Stimulated activated CD8-positive, alpha-beta memory T cell treated with anti-CD3 and anti-CD28 coated beads, Interleukin-7, amount 100 ng/mL, for 1 hour (primary cell): ENCODE measurements at places on chromosomes 2 and 18.

- no peak for DNase-seq
Observed at GRCh38 chr2:12803607-12804006, 86.9 kb downstream of the TRIB2 start.

GRCh38 chr2:23512778-23513177 lies 127.8 kb downstream of the KLHL29 start:
- DNase-seq: no peak

DNA sequence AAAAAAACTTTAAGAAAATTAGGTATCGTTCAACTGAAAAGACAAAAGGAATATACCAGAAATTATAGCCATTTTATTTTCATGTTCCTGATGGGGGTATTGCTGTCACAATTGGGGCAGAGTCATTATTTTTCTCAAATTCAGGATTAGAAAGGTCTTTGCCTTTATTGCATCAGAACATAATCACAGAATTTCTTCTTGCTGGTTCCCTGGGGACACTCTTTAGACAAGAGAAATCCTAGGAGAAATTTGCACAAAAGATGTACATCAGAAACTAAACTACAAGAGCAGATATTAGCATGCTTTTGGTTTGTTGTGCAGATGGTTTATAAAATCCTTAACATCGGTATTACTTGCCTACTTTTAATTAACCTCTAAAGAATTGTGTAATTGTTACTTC lies 103.2 kb downstream of the NCOA1 start:
- DNase-seq: no peak

DNA sequence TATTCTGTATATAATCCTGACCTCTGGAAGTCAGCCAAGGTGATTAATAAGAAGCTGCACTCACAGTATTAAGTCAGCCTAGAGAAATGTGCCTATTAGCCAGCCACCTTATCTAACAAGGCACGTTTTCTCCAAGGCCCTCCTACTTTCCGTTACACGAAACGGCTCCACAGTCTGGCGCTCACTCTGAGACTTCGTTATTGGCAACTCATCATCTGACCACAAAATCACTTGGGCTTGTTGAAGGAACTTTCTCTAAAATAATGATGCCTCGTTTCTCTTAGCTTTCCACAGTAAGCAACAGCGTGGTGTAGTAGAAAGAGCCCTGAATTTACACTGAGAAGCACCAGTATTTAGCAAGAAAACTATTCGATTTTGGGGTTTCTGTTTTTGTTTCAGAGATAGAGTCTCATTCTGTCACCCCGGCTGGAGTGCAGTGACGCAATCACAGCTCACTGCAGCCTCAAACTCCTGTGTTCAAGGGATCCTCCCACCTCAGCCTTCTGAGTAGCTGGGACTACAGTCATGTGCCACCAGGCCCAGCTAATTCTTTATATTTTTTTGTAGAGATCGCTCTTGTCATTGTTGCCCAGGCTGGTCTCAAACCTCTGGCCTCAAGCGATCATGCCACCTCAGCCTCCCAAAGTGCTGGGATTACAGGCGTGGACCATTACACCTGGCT lies 53.6 kb upstream of the SLC14A1 start:
- DNase-seq: no peak

DNA sequence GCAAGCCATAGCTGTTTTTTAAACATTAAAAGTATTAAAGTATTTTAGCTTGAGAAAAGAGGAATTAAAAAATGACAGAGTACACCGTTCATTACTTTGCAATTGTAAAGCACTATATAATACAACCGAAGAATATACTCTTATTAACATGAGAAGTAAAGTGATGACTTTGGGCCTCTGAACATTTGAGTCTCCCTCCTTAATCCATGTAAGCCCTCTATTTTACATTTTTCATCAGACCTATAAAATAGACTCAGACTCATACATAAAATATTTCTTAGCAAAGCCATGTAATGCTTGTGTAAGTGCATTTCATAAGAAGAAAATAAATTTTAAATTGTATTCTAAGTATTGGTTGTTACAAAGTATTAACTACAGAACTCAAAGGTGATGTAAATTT lies 198.6 kb downstream of the LRP1B start:
- DNase-seq: no peak

DNA sequence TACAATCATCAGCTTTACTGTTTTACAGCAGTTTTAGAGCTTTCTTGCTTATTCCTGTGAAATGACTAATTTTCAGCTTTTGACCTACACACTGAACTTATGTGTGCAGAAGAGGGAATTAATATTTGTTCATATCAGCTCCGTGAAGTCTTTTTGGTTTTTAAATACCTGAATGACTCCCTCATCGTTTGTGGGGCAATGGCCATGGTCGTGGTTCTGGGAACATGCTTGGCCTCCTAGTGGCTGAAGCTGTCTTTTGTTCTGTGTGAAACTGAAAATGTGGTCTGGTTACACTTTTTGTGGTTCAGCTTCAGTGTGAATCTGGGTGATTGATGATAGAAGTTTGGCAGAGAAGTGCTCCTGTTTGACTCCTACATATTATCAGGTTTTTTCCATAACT lies 408.1 kb downstream of the THSD7B start:
- DNase-seq: no peak

GRCh38 chr2:63589148-63589958 lies 590 bp downstream of the MDH1 start:
- DNase-seq: no peak

GRCh38 chr18:58534535-58535301 lies 94.2 kb downstream of the ALPK2 start:
- DNase-seq: no peak

DNA sequence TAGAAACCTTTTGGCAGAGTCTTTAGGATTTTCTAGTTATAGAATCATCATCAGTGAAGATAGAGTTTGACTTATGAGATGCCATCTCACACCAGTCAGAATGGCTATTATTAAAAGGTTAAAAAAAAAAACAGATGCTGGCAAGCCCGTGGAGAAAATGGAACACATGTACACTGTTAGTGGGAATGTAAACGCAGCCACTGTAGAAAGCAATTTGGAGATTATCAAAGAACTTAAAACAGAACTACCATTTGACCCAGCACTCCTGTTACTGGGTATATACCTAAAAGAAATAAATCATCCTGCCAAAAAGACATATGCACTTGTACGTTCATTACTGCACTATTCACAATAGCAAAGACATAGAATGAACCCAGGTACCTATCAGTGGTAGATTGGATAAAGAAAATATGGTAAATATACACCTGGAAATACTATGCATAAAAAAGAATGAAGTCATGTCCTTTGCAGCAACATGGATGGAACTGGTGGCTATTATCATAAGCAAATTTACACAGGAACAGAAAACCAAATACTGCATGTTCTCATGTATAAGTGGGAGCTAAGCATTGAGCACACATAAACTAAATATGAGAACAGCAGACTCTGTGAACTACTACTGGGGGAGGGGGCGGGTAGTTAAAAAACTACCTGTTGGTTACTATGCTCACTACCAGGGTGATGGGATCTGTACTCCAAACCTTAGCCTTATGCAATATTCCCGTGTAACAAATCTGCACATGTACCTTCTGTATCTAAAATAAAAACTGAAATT lies 279.0 kb downstream of the KIAA1328 start:
- DNase-seq: no peak

GRCh38 chr2:208036357-208036756 lies 11.0 kb upstream of the PLEKHM3 start:
- no peak for DNase-seq

GRCh38 chr2:95158891-95159619 lies 593 bp downstream of the ZNF514 start:
- DNase-seq: no peak

DNA sequence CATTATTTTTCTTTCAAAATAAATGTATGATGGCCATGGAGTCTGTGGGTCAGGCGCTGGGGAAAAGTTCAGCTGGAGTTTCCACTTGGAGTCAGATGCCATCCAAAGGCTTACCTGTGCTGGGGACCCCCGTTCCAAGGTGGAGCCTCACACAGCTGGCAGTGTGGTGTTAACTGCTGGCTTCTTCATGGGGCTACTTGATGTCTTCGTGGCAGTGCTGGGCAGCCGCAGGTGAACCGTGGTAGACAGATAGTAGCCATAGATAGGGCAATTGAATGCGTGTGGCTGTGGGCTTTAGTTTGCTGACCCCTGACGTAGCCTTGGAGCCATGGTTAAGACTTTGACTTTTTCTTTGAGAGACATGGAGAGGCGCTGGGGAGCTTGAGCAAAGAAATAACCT lies 83.1 kb downstream of the HS6ST1 start:
- no peak for DNase-seq

DNA sequence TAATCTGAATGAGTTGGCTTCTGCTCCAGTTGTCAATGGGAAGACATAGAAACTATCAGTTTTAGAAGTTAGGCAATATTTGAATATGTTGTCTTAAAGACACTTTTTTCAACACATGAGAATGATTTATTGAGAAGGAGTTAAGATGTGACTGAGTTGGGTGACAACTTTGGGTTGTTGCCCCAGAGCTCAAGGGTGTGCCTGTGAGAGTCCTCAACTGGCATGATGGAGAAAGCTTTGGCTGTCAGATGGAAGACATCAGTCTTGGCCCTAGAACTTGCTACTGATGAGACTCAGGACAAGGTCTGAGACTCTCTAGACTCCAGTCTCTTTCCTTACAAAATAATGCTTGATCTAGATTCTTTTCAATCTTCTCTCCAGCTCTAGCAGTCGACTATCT lies 69.0 kb upstream of the CTAGE1 start:
- no peak for DNase-seq

- no peak for DNase-seq
Observed at GRCh38 chr2:188678882-188679281, 295.3 kb upstream of the COL3A1 start.

- DNase-seq: no peak
Observed at GRCh38 chr2:112010751-112011150, 44.3 kb upstream of the TMEM87B start.

GRCh38 chr2:133421516-133422324 lies 146.5 kb downstream of the NCKAP5 start:
- no peak for DNase-seq

- DNase-seq: no peak
Observed at GRCh38 chr2:50777954-50778353, 254.0 kb downstream of the NRXN1 start.

DNA sequence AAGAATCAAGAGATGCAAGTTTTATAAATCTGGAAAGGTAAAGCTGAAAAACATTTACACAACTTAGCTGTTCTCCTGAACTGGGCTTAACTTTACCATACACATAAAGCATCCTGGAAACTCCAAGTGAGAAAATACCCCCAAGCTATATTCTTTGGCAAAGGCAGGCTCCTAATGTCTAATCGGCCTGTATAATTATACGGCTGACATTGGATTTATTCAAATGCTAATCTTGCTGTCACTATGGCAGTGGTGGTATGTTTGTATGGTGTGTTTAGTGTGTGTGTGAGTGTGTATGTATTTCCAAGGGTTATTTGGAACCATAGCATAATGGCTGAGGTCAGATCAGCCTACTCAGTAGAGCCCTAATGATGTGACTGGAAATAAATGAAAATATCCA lies 1031.8 kb upstream of the ZEB2 start:
- DNase-seq: no peak

- DNase-seq: no peak
Observed at GRCh38 chr2:239569401-239570090, 168.7 kb upstream of the HDAC4 start.

GRCh38 chr2:134461511-134461910 lies 207.6 kb downstream of the MGAT5 start:
- DNase-seq: no peak

DNA sequence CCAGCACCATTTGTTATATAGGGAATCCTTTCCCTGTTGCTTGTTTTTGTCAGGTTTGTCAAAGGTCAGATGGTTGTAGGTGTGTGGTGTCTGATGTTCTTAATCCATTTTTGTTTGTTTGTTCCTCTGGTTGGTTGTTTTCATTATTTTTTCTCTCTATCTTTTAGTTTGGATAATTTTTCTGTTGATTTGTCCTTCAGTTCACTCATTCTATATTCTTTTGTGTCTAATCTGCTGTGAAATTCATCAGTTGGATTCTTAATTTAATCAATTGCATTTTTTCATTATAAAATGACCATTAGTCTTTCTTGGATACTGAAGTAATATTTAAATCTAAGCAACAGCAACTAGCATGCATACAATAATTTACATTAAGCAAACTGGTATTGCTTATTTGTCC lies 206.7 kb upstream of the TRIB2 start:
- no peak for DNase-seq

DNA sequence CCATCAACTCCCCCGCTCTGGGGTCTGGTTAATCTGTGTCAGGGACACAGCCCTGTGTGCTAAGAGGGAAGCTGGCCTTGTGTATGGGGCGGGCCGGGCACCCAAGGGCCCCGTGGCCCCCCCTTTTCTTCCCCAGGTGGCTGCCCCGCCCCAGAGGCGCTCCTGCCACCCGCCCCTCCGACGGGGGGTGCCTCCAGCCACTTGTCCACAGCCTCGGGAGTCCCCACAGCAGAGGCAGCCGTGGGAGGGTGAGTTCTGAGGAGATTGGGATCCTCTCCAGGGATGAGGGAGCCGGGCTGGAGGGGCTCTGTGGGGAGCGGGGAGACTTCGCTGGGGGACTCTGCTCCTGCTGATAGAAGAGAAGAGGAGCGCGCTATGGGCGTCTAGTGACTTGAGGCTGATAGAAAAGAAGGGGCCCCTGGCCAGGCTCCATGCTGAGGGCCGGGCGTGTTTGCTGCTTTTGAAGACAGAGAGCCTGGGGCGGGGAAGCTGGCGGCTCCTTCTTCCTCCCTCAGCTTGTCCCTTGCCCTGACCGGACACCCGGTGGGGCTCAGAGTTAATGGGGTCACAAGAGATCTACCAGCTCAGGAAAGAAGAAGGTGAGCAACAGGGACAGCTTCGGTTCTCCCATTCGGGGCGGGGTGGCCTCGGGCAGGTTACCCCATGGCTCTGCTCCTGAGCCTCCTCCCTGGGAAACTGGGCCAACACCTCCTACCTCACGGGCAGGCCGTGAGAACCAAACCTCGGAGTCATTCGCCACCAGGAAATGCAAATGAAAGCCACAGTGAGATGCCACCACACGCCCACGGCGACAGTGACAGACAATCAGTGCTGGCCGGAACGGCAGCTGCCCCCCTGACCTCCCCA lies 89.4 kb upstream of the TAF1B start:
- no peak for DNase-seq

DNA sequence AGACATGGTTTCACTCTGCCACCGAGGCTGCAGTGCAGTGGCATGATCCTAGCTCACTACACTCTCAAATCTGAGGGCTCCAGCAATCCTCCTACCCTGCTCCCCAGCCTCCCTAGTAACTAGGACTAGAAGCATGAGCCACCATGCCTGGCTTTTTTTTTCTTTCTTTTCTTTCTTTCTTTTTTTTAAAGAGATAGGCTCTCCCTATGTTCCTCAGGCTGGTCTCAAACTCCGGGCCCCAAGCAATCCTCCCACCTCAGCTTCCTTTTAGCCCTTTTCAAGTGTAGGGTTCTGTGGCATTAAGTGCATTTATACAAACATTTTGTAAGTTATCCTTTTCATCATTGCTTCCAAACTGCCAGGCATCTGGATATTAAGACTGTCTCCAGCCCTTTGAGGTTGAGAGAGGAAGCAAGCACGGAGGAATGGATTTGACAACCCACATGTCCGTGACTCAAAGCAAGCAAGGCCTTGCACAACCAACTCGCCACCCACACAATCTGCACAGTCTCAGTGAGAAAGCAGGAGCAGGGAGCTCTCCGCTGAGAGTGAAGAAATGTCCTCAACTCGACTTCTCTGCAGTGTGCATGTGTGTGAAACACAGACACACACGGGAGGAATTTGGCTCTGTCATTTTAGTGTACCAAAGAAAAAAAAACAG lies 65.6 kb downstream of the ATP8B1 start:
- DNase-seq: no peak

GRCh38 chr2:202147775-202148174 lies 74.7 kb downstream of the KIAA2012 start:
- no peak for DNase-seq

GRCh38 chr18:8752329-8752728 lies 47.0 kb downstream of the MTCL1 start:
- no peak for DNase-seq
